NCI-H187 (cell line): ENCODE measurements at places on chromosomes 3 and 15.

DNA sequence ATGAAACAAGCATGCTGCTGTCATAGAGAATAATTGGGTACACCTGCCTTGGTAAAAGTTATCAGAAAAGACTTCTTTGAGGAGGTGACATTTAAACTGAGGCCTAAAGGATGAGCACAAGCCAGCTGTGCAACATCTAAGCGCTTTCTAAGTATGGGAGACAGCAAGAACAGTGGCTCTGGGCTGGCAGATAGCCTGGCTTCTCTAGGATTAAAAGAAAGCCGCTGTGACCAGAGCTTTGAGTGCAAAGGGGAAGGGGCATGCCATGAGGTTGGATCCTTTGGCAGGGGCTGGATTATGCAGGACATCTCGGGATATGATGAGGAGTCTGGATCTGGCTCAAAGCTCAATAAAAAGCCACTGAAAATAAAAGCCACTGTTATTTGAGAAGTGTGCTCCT is 99.2 kb downstream of the FBN1 start:
- DNase-seq, result no peak

DNA sequence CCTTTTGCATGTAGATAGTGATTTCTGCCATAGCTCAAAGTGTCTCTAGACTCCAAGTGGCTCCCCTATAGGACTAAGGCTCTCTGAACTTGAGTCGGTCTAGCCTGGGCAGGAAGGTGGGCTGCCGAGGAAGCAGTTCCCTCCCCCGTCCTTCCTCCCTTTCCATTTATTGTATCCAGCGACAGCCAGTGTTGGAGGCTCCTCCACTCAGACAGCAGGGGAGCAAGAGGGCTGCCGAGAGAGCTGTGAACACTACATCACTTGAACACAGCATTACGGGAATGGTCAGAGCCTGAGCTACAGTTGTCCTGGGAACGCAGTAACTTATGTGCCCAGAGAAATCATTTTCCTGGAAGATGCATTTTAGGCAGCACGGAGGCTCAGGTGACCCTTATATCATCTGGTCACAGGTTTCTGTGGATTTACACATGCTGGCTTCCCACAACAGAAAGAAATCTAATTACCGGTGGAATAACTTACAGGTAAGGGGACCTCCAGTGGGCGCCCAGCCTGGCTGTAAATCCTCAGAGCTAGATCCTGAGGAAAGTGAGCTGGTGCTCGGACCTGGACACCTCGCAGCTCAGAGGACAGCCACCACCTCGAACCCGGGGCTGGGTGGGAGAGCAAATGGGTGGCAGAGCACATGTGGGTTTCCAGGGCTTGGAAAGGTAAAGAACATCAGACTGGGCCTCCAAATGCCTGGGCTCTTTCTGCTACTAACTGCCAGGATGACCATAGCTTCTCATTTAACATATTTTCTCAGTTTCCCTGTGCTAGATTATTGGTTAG is 197.1 kb downstream of the UACA start:
- DNase-seq, result no peak

DNA sequence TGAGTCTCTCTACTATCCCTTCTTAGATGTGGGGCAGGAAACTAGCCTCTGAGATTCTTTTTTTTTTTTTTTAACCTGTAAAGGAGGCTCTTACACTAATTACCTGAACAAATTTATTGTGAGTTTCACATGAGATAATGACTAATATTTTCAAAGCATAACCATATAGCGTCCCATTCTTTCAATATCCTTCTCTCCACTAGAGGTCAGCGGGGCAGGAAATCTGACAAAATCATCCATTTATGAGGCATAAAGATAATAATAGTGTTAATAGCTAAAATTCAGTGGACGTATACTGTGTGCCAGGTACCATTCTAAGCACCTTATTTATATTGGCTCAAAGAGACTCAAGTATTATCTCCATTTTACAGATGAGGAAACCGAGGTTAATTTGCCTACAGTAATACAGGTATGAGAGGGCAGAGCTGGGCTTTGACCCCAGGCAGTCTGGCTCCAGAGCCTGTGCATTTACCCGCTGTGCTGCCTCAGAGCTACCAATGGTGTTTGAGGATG is 16.3 kb upstream of the SMAD6 start:
- no peak for DNase-seq

GRCh38 chr3:31903686-31904431 is 77.2 kb downstream of the OSBPL10 start:
- DNase-seq, result no peak

DNA sequence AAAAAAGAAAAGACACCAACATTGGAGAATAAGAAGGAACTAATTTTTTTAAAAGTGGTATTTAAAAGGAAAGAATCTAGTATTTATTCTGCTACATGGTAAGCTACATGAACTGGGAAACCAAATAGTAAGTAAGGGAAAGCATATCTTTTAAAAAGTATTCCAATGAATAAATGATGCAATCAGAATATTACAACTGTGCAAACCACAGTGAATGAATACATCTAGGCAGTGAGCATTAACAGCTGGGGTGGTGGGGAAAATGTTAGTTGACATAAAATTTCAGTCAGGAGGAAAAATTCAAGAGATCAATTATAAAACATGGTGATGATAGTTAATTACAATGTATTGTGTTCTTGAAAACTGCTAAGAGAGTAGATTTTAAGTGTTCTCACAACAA is 16.9 kb downstream of the ICE2 start:
- no peak for DNase-seq

DNA sequence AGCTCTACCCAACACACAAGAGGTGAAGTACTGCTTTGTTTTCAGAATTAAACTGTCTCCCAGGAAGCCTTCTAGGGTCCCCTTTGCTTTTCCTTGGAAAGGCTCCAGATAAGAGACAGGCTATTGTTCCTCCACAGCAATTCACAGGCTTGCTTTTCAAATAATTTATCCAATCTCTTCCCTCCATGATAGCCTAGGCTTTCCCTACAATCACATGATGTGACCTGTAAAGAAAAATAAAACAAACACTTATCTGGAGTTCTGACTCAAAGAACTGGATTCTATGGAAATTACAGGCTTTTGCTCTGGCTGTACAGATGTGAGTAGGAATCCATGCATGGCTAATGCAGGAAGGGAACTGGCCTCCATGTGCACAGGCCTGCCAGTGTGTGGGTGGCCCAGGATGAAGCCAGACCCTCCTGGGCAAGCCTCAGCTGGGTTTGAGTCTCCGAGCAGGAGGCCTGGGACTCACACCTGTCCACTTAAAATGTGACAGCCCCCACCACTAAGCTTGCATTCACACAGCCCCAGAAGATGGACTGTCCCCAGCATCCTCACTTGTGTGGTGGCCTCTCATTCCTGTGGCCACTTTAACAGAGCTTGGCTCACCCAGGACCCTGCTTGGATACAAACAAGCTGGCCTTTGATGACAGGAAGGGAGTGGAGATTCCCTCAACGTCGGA is 75.8 kb upstream of the LEKR1 start:
- DNase-seq, result no peak

- DNase-seq, result no peak
These were observed 72.5 kb downstream of the GPR156 start for GRCh38 chr3:120212505-120212904.

DNA sequence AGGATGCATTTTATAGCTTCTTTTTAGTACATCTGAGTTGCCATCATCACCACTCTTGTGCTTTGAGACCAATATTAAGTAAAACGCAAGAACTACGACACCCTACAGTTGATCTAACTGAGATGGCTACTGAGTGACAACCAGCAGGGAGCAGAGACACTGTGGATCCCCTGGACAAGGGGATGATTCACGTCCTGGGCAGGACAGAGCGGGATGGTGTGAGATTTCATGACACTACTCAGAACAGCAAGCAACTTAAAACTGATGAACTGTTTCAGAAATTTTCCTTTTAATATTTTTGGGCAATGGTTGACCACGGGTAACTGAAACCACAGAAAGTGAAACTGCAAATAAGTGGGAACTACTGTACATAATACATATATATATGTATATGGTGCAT is 299.2 kb downstream of the ADAMTS17 start:
- DNase-seq, result no peak

DNA sequence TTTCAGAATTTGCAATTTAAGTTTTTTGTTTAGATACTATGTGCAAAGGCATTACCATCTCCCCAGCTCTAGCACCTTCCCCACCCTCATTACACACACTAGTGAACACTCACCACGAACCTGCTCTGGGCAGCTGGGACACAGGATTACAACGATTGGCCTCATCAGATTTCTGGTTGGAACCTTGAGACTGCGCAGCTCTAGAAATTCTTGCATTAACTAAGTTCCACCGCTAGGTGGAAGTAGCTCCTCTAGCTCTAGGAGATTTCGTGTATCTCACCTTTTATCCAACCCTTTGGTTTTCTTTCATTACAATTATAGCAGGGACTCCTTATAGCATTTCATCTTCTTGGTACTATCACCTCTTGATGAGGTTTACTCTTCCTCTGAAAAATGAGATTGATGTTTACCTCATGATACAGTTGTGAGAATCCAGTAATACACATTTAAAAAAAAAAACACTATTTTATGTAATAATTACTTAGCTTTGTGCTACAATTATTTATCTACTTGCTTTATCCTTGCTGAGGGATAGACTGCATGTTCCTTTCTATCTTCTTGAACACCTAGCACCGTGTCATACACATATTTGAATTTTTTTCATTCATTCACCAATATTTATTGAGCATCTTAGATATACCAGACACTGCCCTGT is 28.7 kb upstream of the PLOD2 start:
- no peak for DNase-seq

- no peak for DNase-seq
These were observed 29.7 kb downstream of the ZBBX start for GRCh38 chr3:167350245-167350862.

DNA sequence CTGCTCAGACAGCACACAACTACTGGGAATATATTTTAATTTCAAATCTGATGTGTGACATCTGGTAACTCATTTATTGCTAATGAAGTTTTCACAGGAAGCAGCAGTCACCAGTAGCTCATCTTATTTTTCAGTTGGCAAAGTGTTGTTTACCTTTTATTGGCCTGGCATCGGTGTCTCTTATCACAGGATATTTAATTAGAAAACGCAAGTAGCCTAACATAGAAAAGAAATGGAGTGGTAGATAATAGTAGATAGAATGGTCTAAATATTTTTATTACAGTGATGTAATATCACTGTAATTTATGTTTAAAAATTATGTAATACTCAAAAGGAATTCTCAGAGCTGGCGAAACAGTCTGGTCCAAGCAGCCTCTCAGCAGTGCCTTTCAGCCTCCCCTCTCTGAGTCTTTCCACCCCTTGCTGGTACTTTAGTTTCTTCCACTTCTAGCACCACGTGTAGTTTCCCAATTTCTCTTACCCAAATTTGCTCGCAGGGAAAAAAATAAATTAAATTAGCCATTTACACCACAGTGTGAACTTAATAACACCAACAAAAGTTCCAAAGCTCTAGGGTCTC is 31.9 kb downstream of the AGTR1 start:
- DNase-seq, result no peak

- DNase-seq, result no peak
These were observed 1.0 kb downstream of the CPNE9 start for GRCh38 chr3:9704347-9705322.

- DNase-seq, result no peak
These were observed 13.5 kb downstream of the OSBPL10 start for GRCh38 chr3:31967592-31967991.

- no peak for DNase-seq
These were observed 30.5 kb downstream of the SLC7A14 start for GRCh38 chr3:170555329-170555728.

GRCh38 chr3:153614563-153614962 is 452.5 kb downstream of the RAP2B start:
- no peak for DNase-seq

GRCh38 chr3:193544289-193544688 is 10.4 kb downstream of the ATP13A4 start:
- no peak for DNase-seq

GRCh38 chr15:68354268-68354667 is 76.7 kb downstream of the FEM1B start:
- DNase-seq, result no peak

DNA sequence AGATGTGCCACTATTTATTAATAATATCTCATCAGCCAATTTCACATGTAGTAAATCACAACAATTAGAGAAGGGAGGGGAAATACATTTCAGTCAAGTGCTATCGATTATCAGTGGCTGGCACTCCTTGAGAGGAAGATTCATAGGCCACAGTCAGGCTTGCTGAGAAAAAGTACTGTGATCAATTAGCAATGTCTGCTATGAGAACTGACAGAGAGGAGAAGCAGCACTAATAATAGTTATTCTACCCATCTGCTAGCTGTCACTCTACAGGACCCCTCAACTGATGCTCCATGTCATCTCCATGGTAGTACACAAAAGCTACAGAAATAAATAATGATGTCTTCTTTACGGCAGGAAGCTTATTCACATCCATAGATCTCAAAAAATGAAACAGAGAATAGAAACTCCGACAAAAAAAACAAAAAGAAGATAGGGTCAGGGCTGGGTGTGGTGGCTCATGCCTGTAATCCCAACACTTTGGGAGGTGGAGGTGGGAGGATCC is 351.3 kb downstream of the FOXP1 start:
- no peak for DNase-seq
